Left kidney (tissue), 8 donors: ENCODE measurements at places on chromosomes 1 and 21.

DNA sequence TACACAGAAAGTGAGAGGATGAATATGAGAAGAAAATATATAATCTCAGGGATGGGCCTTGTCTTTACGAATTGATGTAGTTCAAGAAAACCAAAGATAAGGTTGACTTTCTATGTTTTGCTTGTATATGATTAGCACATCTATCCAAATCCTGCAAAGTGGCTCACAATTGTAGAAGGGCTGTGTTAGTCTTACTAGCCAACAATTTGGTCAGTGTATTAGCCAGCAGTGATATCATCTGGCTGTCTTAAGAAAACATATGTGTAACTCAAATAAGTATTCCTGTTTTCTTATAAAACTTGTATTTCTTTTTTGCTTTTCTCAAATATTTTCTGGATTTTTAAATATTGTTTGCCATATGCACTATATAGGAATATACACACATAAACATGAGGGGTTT is 5.5 kb downstream of the SDCCAG8 start:
- no peak for DNase-seq

DNA sequence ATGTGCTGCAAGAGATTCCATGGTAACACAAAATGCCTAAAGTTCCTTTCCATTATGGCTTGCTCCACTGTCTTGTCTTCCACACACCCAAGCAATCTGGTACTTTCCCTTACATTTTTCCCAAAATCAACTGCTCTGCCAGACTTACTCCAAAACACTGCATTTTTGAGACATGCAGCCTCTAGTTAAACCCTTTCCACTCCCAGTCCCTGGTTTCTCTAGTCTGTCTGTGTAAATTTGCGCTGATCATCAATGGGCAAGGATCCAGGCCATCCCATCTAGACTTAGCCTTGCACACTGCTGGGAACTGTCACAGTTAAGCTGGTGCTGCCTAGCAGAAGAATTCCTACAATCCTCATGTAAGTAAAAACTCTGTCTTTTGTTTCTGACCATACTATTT is 47.8 kb downstream of the DAB1 start:
- DNase-seq = no peak

- no peak for DNase-seq
These were observed 25.6 kb downstream of the TMEM53 start for GRCh38 chr1:44648529-44649250.

GRCh38 chr1:156149374-156150332 is 3.7 kb upstream of the SEMA4A start:
- DNase-seq = peak; percentile 46

DNA sequence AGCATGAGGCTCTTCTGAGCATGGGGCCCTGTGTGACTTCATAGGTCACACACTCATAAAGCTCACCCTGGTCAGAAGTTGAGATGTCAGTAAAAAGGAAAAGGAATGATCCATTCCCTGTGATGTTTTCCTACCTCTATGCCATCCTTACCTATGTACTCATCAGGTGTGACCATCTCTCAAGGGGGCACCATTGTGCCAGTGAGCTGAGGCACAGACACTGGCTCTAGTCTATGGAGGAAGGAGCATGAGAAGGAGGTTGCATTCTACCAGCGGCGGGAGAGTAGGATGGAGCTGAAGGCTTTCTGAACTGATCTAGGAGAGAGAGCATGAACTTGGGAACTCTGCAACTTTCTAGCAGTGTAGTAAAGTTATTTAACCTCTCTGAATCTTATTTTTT is 65.8 kb upstream of the RGL1 start:
- DNase-seq = no peak

GRCh38 chr21:39088831-39089380 is 94.3 kb downstream of the PSMG1 start:
- DNase-seq = no peak

GRCh38 chr1:203516184-203516583 is 22.2 kb downstream of the OPTC start:
- DNase-seq = no peak

DNA sequence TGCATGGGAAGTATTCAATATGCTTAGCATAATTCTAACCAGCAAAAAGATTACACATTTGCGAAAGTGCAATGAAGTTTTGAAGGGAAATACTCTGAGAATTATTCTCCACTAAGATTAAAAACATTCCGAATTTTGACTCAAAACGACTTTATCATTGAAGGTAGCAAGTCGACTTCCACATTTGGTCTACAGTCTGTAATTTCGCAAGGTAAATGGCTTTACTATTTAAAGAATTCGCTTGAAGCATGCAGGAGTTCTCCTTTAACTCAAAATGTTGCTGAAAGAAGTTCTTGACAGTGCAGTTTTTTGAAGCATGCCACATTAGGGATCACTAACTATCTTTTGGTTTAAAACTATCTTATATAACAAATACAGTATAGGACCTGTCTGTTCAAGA is 161.0 kb upstream of the HP1BP3 start:
- no peak for DNase-seq

DNA sequence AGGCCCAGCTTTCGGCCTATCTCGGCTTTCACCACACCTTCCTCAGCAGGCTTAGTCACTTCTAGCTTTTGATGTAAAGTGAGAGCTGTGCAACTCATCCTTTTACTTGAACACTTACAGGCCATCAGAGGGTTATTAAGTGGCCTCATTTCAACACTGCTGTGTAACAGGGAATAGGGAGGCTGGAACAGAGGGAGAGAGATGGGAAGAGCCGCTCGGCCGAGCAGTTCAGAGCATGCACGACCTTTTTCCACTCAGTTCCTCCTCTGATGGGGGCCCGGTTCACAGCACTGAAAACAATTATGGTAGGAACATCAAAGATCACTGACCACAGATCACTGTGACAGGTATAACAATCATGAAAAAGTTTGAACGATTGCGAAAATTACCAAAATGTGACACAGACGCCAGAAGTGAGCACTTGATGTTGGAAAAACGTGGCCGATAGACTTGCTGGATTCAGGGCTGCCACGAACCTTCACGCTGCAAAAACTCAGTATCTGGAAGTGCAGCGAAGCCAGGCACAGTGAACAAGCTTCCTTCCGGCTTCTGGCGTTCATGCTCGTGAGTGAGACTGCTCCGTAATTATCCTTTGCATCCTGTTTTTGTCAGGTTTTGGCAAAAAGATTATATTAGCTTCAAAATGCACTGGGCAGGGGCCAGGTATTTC is 28.6 kb downstream of the AGPAT3 start:
- no peak for DNase-seq

DNA sequence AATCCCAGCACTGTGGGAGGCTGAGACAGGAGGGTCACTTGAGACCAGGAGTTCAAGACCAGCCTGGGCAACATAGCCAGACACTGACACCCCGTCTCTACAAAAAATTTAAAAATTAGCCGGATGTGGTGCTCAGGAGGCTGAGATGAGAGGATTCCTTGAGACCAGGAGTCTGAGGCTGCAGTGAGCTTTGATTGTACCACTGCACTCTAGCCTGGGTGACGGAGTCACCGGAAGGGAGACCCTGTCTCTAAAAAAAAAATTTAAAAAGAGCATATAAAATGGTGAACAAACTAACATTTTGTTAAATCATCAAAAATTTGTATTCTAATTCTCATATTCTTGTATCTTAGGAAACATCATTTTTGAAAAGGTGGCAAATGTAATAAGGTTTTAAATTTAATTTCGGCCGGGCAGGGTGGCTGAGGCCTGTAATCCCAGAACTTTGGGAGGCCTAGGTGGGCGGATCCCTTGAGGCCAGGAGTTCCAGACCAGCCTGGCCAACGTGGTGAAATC is 27.1 kb downstream of the MAB21L3 start:
- no peak for DNase-seq

DNA sequence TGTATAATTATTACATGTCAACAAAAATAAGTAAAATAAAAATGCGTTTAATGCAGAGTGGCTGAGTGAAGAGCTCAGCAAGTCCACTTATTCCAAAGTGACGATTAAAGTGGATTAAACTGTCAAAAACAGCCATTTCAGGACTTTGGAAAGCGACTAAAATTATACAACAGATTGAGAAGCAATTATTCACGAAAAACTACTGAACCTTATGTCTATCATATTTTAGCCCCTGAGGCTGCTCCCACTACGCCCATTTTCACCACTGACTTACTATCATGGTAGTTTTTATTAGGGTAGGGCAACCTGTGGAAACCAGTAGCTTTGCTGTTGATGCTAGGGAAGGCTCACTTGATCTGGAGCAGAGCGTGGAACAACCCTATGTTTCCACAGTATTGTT is 114.3 kb upstream of the GPR52 start:
- no peak for DNase-seq

GRCh38 chr1:237877631-237878030 is 13.1 kb downstream of the ZP4 start:
- no peak for DNase-seq

GRCh38 chr21:38376693-38377092 is 119.9 kb downstream of the KCNJ15 start:
- no peak for DNase-seq
